ENCODE measurements at places on chromosomes 7 and 10.

DNA sequence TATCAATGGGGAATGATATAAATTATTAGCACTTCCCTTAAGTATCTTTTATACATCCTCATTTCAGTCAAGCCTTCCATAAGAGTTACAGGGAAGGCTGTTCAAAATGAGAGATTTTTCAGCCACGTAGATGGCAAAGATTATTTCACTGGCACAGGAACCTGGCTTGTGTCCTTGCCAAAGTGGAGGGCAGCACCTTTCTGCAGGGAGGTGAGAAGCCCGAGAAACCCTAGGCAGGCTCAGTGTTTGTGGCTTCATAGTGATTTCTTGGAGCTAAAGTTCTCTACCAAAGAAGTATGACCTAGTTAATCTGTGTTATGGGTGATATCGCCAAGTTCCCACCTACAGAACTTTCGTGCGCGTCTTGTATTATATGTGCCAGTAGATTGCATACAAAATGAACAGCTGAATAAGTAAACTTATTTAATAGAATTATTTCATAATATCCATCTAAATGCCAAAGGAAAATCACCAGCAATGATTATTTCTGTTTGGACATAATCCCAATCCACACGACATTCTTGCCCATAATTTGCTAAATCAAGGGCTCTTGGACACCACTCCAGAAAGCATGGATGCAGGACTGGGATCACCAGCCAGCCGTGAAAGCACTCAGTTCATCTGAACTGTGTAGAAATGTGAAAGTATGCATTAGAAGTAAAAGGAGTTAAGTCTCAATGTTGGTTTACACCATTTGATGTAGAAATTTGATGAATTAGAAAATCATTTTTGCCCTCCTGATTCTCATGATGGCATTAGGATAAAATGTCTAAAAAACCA is 150.4 kb upstream of the RNF32 start:
- DNase-seq: no peak

DNA sequence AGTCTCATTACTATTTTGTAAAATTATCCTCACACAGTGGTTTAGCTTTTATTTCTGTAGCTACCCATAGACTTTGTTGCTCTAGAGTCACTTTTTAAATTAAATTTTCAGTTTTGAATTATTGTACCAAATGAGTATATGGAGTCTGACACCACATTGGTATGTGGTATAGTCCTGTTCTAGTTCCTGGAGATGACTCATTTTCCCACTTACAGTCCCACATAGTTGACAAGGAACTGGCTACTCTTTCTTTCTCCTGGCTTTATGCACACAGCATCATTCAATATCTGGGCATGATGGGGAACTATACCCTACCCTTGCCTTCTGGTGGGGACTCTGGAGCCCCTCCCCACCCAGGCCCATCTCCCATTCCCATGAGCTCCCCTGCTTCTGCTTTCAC is 92.6 kb upstream of the RAB11FIP2 start:
- no peak for DNase-seq

DNA sequence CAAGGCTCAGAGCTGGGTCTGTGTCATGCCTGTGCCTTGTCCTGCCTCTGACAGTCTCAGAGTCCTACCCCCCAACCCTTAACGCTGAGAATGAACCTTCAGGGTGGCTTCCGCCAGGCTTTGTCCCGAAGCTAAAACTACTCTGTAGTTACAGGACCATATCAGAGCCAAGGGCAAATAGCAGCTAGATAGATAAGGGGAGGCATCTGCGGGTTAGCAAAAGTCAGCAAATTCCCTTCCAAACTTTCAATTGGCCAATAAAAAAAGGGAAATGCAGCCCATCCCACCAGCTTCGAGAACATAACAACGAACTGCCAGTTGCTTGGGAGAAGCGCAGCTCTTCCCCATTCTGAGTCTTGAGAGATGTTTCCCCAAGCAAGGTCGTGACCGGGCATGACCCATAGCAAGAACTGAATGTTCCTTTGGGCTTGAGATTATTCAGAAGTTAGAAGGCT is 17.7 kb downstream of the CCL24 start:
- DNase-seq: no peak

GRCh38 chr7:128210036-128210347 is 31.1 kb upstream of the LEP start:
- no peak for DNase-seq

DNA sequence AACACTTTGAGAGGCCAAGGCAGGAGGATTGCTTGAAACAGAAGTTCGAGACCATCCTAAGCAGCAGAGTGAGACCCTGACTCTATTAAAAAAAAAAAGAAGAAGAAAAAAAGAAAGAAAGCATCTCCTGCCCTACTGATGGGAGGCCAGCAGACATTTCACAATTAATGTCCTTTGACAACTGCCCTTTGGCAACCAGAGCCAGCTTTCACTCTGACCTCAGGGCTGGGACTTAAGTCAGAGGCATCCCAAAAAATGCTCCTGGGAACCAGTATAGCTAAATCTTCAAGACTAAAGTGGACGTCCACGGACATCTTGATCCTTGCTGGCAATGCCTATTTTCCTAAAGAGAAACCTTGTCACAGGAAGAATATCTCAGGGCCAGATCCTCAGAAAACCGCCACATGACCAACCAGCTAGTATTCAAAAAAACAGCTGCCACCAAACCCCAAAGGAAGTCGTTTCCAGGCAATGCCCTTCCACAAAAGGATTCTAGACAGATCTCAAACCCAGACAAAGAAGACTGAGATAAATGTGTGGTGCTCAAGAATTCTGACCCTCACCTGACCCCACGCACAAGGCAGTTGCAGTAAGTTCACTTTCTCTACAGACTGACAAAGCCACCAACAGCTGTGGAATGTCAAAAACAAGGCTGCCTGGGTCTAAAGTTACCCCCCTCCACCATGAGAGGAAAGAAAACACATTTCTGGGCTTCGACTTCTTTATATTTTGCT is 18.4 kb downstream of the GFRA1 start:
- DNase-seq: no peak

DNA sequence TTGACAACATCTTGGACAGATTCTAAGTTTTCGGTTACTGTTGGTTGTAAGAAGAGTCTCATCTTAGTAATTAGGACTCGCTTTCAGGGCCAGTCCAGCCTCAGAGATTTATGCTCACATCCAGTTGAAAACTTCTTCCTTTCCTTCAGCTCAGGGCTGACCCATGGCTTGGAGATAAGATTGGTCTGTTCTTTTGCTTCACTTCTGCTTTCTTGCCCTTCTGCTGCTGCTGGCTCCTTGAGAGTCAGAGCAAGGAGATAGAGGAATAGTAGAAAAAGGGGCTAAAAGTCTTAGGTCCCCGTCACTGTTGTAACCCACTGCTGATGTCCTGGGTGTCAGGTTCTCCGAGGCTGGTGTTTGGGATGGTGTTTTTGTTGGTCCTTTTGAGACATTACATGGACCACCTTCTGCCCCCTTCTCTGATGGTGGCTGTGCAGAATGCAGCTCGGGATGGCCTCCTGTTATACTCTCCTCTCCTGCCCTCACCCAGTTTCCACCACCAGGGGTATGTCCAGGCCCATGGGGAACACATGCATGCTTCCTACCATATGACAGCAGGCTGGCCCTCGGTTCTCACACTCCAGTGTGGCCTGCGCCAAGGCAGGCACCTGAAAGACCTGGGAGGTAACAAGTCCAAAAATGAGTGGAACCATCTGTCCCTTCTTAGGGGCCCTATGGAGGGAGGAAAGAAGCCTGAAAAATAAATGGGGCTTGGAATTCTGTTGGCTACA is 67.8 kb upstream of the PCBD1 start:
- DNase-seq: no peak

GRCh38 chr7:123629281-123629680 is 26.4 kb upstream of the LMOD2 start:
- no peak for DNase-seq

GRCh38 chr7:112150823-112151641 is 55.2 kb downstream of the DOCK4 start:
- DNase-seq: no peak

DNA sequence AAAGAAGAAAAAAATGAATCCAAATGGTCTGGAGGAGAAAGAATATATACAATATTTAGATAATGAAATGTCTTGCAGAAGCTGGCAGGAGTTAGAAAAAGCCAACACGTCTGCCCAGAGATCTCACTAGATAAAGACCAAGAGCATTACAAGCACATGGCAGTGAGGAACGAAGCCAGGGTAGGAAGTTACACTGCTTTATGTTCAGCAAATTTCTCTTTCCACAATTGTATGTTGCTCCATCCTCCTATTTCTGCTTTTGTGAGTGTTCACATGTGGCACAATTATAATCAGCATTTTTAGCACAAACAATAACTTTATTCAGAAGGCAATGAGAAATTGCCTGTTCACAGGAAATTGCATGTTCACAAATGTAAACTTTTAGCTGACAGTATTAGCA is 53.7 kb downstream of the LRRC17 start:
- DNase-seq: no peak

GRCh38 chr10:11113156-11113555 is 95.5 kb downstream of the CELF2 start:
- DNase-seq: no peak

- no peak for DNase-seq
These were observed 18.4 kb upstream of the CCDC71L start for GRCh38 chr7:106679153-106679931.

DNA sequence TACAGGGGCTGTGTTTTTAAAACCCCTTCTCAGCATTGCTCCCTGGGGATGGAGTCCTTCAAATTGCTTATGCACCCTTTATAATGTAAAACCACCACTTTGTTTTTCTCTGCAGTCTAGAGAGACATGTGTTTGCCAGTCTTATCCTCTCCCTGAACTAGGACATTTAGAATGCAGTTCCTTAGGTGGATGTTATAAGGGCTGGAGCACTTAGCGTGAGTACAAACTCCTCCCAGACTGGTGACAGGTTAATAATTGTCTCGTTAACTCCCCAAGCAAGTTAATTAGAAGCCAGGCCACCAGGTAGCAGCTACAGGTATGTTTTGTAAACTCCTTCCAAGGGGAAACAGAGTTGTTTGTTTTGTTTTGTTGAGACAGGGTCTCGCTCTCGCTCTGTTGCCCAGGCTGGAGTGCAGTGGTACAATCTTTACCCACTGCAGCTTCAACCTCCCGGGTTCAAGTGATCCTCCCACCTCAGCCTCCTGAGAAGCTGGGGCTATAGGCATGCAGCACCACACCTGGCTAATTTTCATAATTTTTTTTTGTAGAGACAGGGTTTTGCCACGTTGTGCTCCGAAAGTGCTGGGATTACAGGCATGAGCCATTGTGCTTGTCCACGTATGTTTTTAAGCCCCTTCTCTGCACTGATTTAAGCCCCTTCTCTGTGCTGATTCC is 100.2 kb downstream of the FAM107B start:
- no peak for DNase-seq

- no peak for DNase-seq
These were observed 30.1 kb upstream of the ZNF488 start for GRCh38 chr10:47414227-47414592.

- no peak for DNase-seq
These were observed 40.6 kb downstream of the MICALL2 start for GRCh38 chr7:1418505-1419309.

DNA sequence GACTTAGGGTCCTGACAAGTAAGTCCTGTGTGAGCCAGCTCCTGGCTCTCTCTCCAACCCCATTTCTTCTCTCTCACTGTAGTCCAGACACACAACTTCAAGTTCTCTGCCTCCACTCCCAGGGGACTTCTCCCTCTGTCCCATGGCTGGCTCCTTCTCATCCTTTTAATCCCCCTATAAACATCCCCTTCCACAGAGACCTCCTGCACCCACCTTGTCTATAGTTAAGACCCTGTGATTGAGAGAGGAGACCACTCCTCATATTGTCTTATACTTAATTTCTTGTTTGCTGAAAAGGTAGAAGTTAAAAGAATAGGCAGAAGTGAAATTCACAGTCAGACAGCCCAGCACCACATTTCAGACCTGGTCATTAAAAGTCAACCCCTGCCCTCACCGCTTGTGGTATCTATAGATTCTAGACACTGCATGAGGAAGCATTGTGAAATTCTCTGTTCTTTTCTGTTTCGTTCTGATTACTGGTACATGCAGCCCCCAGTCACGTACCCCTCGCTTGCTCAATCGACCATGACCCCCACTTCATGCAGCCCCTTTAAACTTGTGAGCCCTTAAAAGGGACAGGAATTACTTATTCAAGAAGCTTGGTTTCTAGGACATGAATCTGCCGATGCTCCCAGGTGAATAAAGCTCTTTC is 125.6 kb upstream of the FRMD4A start:
- DNase-seq: no peak

DNA sequence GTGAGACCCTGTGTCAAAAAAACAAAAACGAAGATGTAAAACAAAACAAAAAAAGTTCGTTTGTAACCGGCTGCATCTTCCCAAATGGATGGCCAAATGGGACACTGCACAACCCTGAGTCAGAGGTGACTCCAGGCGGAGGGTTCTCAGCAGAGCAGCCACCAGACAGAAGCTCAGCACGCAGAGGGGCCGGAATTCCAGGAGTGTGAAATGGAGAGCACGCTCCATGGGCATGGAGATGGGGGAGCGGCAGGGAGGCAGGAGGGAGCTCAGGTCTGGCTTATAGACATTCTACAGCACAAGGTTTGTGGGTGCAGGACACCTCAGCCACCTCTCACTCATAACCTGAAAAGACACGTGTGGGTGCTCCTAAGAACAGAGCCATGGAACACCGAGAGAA is 227.0 kb downstream of the MAD1L1 start:
- DNase-seq: no peak

DNA sequence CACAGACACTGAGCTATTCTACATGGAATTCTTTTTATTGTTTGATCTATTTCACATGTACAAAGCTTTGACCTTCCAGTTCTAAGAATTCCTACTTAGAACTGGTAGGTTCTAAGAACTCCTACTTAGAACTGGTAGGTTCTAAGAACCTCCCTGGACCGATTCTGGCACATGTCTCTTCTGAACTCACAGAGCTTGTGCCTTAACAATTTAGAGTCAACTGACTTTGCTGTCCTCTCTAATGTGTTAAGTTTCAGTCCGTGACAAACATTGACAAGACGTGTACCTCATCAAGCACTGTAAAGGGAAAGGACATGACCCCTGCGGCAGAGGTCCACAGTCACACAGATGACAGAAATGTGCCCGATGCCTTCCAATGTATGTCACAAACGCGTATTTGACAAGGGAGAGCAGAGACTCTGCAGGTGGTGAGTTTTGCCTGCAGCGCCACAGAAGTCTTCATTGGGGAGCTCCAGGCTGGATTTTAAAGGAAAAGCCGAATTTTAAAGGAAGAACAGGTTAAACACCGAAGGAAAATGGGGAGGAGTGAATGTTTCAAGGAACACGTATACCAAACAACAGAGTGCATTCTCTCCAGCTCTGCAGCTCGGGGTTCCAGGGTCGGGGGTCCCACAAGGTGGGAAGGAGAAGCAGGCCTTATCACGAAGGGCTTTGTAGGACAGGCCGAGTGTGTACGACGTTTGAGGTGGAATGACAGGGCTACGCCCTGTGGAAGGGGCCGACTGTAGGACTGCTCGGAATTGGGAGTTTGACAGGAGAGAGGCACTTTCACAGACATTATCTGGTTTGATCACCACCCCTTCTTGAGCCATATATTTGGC is 161.1 kb upstream of the KLF14 start:
- no peak for DNase-seq

- DNase-seq: no peak
These were observed 7.4 kb downstream of the KEL start for GRCh38 chr7:142954680-142955268.

DNA sequence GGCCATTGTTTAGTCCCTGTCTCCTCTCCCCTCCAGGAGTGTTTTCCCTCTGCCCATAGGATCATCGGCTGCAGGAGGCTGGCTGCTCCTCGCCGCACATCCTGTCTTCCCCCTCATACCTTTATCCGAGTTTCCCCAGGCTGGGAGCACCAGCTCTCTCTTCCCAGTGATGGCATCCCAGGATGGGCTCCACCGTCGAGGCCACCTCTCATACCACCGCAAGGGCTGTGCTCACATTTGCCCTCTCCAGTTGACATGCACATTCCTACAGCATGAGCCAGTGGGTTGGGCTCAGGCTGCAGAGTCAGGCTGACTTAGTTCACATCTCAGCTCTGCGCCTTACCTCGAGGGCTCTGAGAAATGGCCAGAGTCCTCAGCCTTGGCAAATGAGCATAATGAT is 12.1 kb downstream of the HKDC1 start:
- no peak for DNase-seq
